Activated CD4-positive, alpha-beta T cell treated with anti-CD3 and anti-CD28 coated beads for 1 hour (primary cell): ENCODE measurements at places on chromosomes 6 and 20.

- DNase-seq, result no peak
These were observed 969.2 kb upstream of the SLC35B3 start for GRCh38 chr6:9404351-9405146.

GRCh38 chr20:21436205-21436604 is 38.9 kb upstream of the NKX2-4 start:
- DNase-seq, result no peak

- no peak for DNase-seq
These were observed 495 bp downstream of the FAM83B start for GRCh38 chr6:54846857-54847674.

DNA sequence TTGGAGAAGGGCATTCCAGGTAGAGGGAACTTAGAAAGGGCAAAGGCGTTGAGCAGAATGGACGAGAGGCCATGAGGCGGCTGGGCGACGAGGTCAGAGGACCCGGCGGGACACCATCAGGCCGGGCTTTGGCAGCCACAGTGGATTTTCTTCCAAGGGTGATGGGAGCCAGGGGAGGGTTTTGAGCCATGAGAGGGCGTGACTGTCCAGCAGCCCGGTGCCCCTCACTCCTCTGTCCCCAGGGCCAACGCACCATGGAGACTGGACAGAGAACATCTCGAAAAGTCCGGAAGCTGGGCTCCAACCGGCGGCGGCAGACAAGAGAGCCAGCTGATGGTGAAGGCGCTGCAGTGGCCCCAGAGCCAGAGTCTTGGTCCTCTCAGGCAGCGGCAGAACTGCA is 6.4 kb downstream of the RAB44 start:
- DNase-seq, result no peak

- no peak for DNase-seq
These were observed 67.0 kb downstream of the IYD start for GRCh38 chr6:150435832-150436231.

GRCh38 chr6:16832043-16832567 is 70.8 kb upstream of the ATXN1 start:
- no peak for DNase-seq

DNA sequence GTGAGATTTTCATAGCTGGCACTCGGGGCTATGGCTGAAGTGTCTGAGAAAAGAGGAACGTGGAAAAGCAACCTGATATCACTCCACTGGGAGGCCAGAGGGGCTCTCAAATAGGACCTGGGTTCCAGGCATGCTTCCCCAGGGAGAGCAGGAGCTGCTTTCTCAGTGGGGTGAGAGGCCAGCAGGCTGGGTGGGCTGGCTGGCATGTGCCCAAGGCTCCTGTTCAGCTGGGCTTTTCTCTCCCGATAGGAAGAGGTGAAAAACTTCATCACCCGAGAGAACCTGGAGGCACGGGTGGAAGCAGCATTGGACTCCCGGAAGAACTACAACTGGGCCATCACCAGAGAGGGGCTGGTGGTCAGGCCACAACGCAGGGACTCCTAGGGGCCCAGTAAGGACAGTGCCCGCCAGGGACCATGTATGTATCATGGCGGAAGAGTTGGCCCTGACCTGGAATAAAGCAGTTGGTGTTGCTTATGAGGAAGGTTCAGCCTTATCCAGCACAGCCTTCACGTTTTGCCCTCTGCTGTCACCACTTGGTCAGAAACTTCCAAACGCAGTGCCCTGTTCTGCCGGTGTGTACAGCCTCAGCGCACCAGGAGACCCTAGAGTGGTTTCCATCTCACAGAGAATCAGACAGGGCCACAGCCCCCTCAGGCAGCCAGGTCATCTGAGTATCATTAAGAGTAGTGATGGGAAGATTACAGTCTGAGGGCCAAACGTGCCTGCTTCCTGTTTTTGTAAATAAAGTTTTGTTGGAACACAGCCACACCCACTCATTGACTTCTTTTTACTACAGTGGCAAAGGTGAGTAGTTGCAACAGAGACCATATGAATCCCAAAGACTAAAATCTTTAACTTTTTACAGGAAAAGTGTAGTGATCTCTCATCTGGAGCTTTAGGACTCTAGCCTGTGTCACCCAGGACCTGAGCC is 1.9 kb downstream of the MRPS26 start:
- no peak for DNase-seq

GRCh38 chr6:109381061-109381746 is 1.1 kb downstream of the CD164 start:
- no peak for DNase-seq

DNA sequence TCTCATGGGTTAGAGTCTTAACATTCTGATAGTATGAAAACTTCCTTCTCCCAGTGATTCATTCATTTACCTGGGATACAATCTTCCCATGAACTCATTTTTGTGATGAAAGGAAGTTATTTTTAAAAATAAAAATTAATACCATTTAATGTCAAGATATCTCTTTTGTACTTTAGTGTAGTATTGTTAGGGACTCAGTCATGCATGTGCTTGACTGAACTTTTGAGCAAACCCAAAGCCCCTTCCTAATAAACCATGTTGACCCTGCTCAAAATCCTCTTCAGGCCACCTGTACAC is 52.4 kb downstream of the RNF217 start:
- no peak for DNase-seq

DNA sequence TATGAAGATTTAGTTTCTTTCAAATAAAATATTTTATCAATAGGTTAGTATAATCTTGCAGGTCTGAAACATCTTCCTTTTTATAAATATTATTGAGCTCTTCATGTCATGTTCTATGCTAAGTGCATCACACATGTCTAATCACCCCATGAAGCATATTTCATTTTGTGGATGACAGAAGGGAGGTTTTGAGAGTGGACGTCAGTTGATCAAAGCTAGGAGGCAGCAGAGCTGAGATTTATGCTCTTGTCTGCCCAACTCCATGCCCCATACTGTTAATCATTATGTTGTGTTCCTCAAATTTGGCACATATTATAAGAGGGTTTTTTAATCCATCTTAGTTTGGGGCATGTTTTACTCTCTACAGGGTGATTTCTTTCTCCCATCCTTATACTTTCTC is 22.7 kb downstream of the DSE start:
- DNase-seq, result no peak

- DNase-seq, result no peak
These were observed 25.0 kb downstream of the CYB5R4 start for GRCh38 chr6:83884523-83884922.

GRCh38 chr6:37558168-37558567 is 58.5 kb upstream of the CCDC167 start:
- DNase-seq, result no peak

DNA sequence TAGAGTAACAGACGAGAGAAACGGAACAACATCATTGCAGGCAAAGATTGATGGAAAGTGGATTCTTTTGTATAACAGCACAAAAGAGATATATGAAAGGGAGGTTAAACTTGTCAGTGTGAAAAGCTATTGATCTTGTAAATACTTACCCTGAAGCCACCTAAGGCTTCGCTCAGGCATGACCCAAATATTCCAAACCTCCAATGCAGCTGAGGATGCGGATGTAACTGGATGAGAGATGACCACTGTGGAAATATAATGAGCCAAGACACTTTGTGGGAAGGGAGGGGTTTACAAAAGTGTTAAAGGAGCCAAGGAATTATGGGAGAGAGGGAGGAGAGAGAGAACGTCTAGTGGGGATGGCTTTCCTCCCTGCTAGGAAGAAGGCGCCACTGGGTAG is 112.0 kb downstream of the DOK5 start:
- no peak for DNase-seq

DNA sequence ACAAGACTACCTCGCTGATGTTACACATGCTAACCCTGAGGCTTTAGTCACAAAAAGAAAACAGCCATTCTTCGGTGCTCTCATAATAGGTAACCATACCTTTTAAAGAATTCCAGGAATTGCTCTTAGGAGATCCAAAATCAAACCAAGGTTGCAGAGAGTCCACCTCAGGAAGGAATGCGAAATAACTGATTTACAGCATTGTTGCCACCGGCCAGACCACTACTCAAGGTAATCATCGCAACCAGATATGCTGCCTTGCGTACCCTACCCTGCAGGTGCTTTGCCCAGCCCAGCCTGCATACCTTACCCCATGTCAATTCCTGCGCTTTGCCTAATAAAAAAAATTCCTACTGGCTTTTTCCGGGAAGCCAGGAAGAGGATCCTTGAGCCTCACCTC is 27.0 kb downstream of the NUP153 start:
- no peak for DNase-seq

DNA sequence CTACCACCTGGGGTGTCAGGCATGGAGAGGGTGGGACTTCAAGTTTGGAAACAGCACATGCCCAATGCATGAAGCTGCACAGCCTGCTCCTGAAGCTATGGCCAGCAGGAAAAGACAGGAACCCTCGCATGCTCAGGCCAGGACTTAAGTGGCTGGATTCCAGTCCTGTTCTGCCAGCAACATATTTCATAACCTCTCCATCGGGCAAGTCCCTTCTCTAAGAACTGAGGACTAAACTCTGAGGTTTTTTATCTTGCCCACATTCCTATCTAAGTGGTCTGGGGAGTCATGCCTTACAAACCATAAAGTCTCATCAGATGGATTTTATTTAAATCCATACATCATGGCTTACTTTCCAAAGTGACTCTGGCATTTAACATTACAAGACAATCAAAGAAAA is 27.5 kb upstream of the AGPAT4 start:
- DNase-seq, result no peak

- DNase-seq, result no peak
These were observed 323.9 kb downstream of the LAMA2 start for GRCh38 chr6:129206821-129207220.

GRCh38 chr6:7787137-7787608 is 61.3 kb downstream of the BMP6 start:
- no peak for DNase-seq

GRCh38 chr6:43355862-43356590 is 13.4 kb downstream of the ZNF318 start:
- DNase-seq, result no peak

DNA sequence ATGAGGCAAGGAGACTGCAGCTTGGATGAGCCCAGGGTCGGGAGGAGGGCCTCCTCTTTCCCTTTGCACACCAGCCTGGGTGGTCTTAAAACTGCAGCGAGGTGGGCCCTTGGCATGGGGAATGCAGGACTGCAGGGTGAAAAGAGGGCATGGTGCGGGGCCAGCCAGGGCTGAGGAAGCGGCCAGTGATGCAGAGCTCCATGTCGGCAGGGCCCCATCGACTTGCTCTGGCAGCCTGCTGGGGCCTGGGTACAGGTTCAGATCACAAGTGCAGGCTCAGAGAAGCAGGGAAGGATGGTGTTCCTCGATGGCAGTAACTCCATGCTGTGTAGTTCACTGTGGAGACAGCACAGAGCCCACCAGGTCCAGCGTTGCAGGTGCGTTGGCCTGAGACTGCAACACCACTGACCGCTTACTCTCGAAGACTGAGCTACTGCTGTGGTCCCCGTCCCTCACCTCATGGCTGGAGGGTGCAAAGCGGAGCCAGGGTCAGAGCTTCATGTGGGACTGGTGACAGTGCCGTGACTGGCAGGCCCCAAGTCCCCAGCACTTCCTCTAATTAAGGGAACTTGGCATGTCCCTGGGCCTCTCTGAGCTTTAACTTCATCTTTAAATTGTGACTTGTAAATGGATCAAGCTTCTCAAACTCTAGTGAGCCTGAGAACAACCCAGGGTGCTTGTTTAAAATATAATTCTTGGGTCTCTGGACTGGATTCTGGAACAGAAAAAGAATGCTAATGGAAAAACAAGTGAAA is 223.2 kb downstream of the SYNDIG1 start:
- DNase-seq, result no peak

DNA sequence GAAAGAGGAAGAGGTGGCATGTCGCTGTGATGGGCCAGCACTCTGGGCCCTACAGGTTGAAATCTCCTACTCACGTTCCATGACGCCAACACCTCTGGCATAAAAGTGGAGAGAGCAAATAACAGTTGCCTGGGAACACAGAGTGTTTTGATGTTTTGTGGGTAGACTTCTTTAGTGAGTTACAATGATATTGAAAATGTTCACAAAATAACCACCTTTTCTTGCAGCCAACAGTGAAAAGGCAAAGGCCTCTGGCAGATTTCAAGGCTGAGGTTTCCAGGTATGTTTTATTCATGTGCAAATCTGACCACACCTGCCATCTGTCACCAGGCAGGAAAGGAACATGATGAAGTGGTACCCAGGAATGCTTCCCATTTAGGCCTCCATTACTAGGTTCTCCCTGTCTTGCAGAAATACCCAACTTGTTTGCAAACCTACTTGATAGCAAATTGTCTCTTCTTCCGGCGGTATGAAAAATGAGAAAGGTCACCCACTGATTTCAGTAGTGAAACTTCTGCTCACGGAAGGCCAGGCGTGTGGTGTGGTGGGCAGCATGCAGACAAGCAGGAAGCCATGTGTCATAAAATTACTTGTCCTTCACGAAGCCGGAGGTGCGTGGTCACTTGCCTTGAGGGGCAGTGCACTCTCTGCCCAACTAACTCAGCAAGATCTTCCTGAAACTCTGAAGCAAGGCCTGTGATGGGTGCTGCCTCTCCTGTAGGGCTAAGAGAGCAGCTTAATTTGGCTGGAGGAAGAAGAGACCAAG is 299.1 kb upstream of the PRDM1 start:
- no peak for DNase-seq

GRCh38 chr20:4802527-4802926 is 80.8 kb downstream of the PRND start:
- DNase-seq, result no peak

GRCh38 chr6:14286144-14286543 is 168.6 kb downstream of the CD83 start:
- no peak for DNase-seq

- no peak for DNase-seq
These were observed 31.4 kb downstream of the SENP6 start for GRCh38 chr6:75633045-75633444.

DNA sequence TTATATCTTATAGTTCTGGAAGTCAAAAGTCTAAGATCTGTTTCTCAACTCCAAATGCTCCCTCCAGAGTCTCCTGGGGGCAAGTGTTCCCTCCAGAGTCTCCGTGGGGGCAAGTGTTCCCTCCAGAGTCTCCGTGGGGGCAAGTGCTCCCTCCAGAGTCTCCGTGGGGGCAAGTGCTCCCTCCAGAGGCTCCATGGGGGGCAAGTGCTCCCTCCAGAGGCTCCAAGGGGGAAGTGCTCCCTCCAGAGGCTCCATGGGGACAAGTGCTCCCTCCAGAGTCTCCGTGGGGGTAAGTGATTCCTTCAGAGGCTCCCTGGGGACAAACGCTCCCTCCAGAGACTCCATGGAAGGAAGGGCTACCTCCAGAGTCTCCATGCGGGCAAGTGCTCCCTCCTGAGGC is 34.0 kb upstream of the THBS2 start:
- DNase-seq, result no peak

GRCh38 chr6:108463784-108464183 is 96.9 kb upstream of the FOXO3 start:
- DNase-seq, result no peak

DNA sequence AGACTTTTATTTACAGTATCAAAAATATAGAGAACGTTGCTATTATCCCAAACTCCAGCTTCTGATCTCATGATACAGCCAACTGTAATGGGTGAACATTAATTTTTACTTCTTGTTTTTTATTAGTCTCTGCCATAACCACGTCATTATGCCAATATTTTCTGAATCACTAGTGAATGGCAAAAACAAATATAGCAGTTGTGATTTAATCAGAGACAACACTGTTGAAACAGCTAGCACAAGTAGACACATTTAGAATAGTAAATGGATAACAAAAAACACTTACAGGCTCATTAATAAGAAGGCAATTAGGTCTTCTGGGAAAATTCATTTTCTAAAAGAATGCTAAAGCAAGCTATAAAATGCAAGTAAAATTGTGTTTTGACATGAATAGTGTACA is 8.1 kb downstream of the PTPRK start:
- DNase-seq, result no peak

GRCh38 chr6:72140795-72141194 is 254.4 kb downstream of the RIMS1 start:
- DNase-seq, result no peak
